Stimulated activated CD8-positive, alpha-beta memory T cell treated with anti-CD3 and anti-CD28 coated beads, Interleukin-2, amount 100 ng/mL, for 1 hour (primary cell): ENCODE measurements at places on chromosomes 2 and 18.

GRCh38 chr2:240416821-240417220 is 18.6 kb upstream of the GPC1 start:
- DNase-seq: no peak

GRCh38 chr18:69002233-69002632 is 204.4 kb downstream of the CCDC102B start:
- DNase-seq: no peak

DNA sequence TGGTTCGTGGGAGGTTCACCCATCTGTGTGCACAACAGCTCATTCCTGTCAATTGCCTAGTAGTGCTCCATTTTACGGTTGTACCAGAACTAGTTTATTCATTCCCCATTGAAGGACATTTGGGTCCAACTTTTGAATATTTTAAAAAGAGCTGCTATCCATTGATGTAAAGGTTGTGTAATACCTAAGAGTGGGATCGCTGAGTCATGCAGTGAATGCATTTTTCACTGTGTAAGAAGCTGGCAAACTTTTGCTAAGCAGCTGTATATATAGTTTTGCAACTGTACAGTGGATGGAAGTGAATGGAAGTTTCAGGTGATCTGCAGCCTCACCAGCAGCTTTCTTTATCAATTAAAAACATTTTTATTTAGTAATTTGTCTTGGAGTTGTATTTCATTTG is 104.5 kb downstream of the DCDC2C start:
- no peak for DNase-seq

DNA sequence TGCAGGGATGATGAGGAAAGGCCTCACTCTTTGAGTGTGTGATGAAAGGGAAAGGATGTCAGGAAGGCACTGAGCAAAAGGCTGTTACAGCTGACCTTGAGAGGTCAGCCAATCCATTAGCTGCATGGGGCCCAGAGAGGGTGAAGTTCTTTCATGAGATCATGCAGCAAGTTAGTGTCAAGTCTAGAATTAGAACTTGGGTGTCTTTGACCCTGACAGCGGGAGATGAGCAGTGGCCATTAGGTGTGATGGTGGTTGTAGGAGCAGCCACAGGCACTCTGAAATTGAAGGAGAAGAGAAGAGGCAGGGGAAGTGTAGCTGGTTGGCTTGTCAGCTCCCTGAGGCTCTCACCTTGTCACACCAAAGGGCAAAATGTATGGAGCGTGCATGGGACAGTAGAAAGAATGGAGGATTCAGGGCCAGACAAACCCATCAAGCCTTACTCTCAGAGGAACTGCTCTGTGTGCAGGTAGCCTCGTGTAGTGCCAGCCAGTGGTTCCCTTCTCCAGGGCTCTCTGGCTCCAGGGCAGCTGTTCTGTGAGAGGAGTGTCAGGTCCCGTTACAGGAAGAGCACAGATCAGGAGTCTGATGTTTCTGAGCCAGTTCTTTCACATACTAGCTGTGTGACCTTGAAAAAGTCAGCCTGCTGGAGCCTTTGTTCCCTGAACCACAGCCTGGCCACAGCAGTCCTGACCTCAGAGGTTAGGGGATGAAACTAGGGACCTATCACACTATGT is 35.9 kb downstream of the MAP4K4 start:
- no peak for DNase-seq

- DNase-seq: no peak
Observed at GRCh38 chr2:192775011-192775410, 580.3 kb upstream of the TMEFF2 start.

GRCh38 chr18:23225503-23225902 is 90.2 kb downstream of the CABLES1 start:
- DNase-seq: no peak

DNA sequence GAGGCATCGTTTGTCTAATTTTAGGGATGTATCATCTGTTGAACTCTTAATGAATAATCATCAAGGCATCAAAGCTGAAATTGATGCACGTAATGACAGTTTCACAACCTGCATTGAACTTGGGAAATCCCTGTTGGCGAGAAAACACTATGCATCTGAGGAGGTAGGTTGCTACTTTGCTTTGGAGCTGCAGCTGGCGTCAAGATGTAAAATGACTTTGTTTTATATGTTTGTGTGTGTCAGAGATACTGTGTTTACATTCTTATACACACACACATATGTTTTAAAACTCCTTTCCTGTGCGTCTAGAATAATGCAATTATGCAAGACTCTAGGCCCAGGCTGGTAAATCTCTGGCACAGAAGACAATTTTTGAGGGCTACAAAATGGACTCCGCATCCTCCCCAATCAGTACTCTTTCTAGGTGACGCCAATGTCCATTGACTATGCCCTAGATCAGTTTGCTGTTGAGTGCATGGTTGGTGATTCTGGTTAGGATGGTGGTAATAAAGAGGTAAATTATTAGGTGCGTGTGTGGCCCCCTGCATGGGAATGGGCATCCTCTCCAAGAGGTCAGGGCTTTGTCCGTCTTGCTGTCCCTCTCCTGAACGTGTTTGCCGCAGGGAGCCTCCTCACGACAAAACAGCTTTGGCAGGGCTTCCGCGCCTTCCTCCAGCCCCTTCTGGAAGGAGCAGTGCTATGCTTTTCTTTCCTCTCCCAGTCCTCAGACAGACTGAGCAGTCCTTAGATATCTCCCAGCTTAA is 68.2 kb upstream of the EML6 start:
- no peak for DNase-seq

DNA sequence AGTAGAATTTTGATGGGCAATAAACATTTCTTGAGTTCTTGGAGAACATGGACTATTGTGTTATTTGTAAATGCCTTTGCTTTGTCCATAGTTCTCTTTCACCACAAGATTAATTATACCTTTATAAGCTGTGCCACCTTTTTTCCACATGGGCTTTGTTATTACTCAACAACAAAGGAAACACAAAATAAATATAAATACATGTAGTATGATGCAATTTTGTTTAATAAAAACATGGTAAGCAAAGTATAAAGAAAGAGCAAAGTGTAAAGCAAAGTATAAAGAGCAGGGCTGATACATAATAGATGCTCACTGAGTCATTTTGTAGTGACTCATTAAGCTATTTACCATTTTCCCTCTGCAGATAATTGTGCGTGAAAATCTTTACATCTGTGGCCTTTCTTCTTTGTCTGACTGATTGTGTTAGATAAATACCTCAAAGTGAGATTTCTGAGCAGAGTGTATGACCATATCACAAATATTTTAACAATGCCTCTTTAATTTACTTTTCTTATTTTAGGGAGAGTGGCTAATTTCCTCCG is 80.9 kb downstream of the CERS6 start:
- no peak for DNase-seq

GRCh38 chr2:130911482-130911881 is 74.8 kb downstream of the ARHGEF4 start:
- no peak for DNase-seq

GRCh38 chr2:187552828-187553681 is 1.2 kb downstream of the TFPI start:
- DNase-seq: no peak

- DNase-seq: no peak
Observed at GRCh38 chr2:191038241-191038725, 24.3 kb upstream of the STAT1 start.

- DNase-seq: no peak
Observed at GRCh38 chr18:32381761-32382160, 88.9 kb downstream of the GAREM1 start.

DNA sequence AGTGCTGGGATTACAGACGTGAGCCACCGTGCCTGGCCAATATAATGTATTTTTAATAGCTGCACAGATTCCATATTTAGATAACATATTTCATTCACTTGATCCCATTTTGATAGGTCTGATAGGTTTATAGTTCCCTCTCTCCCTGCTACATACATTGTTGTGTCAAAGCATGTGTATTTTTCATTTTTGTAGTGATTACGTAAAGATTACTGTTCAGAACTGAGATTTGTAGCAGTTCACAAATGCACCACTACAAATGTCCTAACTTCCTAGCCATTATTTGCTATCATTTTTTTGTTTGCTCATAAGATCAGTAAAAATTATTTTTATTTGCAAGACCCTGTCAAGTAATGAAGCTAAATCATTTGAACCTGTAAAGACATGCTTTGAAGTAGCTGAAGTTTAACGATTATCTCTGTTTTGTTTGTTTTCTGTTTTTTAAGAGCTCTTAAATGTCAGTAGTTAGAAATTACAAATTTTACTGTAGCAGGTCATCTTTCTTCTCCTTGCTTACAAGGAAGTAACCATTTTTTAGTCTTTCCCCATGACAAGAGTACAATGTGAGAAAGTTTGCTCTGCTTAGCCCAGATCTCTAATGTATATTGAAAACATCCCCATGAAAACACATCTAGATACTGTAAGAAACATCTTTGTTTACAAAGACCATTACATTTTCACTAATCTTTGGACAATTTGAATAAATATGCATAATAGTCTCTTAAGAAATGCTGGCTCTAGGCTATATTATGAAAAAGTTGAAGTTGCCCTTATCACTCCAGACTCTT is 54.1 kb downstream of the EML4 start:
- DNase-seq: no peak

DNA sequence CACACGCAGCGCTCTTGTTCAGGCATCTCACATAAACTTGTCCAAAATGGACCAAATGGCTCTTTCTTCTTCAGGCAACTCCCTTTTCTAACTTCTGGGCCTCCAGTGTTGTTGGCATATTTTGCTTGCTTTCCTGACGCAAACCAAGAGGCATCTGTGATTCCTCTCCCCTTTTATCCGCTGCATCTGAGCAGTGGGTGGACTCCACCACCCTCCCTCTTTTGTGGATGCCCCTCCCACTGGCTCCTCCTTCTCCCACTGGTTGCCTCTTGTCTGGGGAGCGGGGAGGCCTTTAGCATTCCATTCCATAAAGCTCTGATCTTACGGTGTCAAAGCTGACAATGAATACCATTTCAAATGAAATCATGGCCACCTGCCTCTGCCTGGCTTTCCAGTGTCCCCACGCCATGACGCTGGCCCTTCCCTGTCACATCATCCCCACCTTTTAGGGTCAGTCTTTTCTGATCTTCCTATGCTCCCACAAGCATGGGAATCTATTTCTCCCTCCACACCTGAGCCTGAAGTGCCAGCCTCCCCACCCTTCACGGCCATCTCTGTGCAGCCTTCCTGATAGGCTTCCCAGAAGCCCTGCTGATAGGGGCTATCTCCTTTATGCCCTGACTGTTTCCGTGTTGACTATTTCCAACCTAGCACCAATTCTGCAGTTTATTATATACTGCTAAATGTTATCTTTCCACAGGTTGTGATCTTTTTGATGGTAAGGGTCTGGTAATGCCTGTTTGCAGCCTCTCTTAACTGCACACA is 51.5 kb downstream of the RPL37A start:
- DNase-seq: no peak

DNA sequence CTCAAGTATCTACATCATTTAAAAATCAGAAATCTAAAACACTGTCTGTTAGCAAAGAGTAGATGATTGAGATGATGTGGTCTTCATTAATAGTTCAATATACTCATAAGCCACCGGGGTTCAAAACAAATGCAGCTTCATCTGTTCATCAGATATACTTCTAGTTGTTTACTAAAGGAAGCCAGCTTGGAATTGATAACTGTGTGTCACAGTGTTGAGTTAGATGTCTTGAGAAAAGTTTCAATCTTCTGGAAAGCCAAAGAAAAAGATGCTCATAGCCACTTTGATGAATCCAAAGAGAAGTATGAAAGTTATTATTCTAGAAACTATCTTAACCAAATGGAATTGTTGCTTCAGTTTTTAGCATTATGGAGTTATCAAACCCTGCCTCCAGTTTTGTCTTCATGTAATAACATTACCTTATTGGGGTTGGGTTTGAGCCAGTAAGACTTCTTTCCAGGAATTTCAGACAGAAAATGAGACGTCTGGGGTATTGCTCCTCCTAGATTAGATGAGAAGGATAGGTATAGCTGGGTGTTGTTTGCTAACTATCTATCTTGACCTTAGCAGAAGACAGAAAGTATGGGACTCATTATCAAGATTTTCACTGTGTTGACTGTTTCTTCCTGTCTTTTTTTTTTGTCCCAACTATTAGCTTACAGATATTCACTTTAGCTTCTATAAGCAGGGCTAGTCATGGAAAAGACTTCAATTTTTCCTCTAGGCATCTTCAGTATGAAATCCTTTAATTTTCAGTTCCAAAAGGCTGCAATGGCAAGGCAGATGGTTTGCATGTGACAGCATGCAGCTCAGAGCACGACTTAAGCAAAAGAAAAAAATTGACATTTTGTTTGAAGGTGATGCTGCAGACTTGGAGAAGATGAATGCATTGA is 66.5 kb downstream of the LNPK start:
- no peak for DNase-seq

- DNase-seq: no peak
Observed at GRCh38 chr2:52936029-52936428, 831.6 kb upstream of the CHAC2 start.

- no peak for DNase-seq
Observed at GRCh38 chr2:33494155-33494779, 17.8 kb downstream of the RASGRP3 start.

DNA sequence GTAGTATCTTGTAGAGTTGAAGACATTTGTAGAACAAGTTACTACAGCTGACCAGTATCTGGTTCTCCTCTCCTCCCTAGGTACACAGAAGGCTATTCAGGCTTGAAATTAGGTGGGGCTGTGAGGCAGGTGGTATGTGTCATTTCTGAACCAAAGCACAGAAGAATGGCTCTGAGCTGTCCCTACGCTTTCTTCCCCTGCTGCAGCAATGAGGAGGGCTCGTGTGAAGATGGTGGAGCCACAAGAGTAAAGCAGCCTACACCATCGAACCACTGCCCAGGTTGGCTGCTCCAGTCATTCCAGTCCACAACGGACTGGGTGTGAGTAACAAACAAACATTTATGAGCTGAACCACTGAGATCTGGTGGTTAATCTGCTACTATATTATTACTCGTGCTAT is 148.9 kb downstream of the DTNB start:
- no peak for DNase-seq

GRCh38 chr2:85988175-85988913 is 99.6 kb upstream of the ST3GAL5 start:
- DNase-seq: no peak

DNA sequence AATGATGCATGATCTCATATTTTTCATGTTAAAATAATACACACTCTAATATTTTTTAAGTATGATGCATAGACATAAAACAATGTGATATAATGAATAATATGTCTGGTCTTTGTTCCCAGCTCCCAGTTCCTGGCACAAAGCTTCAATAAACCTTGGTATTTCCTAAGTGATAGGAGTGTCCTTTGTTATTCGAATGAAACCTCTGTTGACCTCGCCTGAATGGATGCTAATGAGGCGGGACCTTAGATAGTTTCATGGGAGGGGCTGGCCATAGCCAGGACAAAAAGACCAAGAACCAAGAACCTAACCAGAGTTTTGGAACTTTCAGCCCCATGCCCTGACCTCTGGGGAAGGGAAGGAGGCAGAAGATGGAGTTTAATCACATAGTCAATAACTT is 257.7 kb upstream of the COPS8 start:
- DNase-seq: no peak
